Activated gamma-delta T cell treated with Interleukin-2 at 50 U/mL for 16 hours (primary cell): ENCODE measurements at places on chromosomes 3 and 15.

DNA sequence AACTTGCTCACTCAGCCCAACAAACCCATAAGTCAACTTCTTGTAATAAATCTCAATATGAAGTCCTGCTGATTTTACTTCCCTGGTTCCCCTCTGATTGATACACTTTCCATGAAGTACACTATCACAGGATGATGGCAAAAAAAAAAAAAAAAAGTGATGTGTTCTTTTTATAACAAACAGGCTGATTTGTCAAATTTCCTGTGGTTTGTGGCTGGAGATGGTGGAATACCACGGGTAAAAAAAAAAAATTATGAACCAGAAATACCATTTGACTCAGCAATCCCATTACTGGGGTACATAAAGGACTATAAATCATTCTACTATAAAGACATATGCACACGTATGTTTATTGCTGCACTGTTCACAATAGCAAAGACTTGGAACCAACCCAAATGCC is 10.7 kb upstream of the SERPINI2 start:
- DNase-seq = no peak

GRCh38 chr3:96863129-96863740 is 48.8 kb downstream of the EPHA6 start:
- DNase-seq = no peak

DNA sequence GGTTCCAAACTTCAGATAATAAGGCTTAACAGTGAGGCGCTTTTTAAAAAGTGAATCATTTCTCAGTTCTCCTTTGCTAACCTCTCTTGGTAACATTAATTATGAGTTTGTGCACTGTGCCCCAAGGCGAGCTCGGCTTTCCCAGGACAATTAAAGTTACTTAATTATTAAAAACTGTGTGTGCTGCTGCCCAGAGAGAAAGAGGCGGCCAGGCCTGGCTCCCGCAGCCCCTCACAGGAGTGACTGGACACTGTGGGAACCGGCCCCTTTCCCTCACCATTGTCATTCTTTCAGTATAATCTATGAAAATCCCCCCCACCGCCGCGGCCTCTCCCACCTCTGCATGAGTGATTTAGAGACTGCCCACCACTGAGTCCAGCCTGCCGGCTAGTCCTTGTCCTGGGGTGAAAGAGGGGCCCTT is 43.1 kb upstream of the HES1 start:
- DNase-seq = no peak

DNA sequence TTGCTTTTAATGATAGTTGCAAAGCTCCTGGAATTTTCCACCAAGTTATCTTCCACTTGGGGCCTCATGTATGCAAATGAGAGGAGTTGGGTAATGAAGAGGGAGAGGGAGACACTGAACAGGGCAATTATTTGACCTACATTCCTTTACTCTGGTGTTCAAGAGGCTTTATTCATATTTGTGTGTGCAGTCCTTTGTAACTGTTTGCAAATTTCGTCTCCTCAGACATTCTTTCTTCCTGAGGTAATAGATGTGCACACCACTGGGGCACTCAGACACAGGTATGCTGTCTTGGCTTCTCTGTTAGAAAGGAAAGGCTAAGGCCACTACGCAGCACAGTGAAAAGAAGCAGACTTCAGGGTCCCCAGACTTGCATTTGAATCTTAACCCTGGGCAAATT is 189.7 kb upstream of the IL12A start:
- no peak for DNase-seq

- peak; percentile 65 for DNase-seq
Measured at GRCh38 chr3:107240183-107241091, 136.8 kb upstream of the CCDC54 start.

- DNase-seq = no peak
Measured at GRCh38 chr3:45832699-45833098, 9.2 kb downstream of the LZTFL1 start.

DNA sequence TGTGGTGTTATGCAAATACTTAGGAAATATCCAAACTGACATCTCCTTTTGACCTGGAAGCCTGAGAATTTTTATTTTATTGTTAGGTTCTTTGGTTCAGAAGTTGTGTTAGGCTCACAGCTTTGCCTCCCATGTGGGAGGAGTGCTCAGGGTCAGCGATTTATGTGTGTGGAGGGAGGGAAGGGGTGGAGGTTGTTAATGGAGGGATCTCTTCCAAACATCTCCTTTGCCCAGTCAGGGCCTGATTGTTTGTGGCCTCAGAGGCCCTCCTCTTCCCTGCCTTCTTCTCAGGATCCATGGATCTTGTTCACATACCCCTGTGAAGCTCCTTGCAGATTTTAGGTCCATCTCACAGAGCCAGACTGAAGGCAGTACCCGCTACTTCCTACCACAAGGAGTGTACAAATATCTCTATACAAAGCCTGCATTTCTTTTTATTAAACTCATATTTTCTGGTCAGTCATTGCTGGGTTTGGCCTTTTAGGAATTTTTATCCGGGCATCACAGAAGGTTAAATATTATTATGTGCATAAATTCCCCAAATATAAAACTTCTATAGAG is 40.3 kb downstream of the BBX start:
- no peak for DNase-seq

GRCh38 chr15:63815796-63816533 is 17.8 kb downstream of the HERC1 start:
- DNase-seq = no peak

- no peak for DNase-seq
Measured at GRCh38 chr15:29063646-29064045, 177.9 kb downstream of the APBA2 start.

- no peak for DNase-seq
Measured at GRCh38 chr3:109313061-109313460, 3.3 kb downstream of the DPPA2 start.

DNA sequence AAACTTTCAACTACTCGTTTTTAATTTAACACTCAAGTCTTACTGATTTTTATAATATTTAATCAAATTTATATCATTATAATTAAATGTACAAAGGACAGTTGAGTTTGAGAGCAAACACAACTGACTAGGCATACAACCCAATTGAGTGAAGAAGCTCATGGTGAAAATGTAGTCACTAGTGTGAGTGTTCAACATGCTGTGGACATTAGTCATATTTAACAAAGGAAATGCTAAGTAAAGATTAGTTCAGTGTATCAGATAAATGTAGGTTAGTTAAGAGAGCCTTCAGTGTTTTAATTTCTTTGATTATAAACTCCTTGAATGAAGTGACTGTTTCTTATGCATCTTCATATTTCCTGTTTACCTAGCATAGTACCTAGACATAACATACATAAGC is 444.2 kb upstream of the GOLIM4 start:
- no peak for DNase-seq

GRCh38 chr3:123110976-123111615 is 44.3 kb downstream of the PDIA5 start:
- no peak for DNase-seq

DNA sequence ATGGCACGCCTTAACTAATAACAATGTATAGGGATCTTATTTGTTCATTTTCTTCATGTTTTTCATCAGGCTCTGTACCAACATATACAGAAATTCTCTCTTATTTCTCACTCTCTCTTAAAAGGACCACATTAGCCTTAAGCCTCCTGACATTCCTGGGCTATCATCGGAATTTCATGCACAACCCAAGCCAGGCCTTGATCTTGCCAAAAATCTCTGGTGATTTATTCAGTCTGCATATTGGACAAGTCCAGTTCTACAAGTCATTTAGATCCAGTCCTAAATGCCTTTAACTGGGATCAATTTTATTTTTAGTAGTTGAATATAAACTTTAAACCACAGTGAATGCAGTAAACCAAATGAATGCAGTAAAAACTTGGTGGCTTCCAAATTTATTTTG is 385.4 kb downstream of the MECOM start:
- no peak for DNase-seq
